Central memory CD4-positive, alpha-beta T cell (primary cell): ENCODE measurements at places on chromosomes 7 and 10.

GRCh38 chr10:14873090-14873760 lies 5.4 kb upstream of the SUV39H2 start:
- no peak for DNase-seq

- no peak for DNase-seq
These were observed 148.6 kb upstream of the LAMB4 start for GRCh38 chr7:108278776-108279175.

DNA sequence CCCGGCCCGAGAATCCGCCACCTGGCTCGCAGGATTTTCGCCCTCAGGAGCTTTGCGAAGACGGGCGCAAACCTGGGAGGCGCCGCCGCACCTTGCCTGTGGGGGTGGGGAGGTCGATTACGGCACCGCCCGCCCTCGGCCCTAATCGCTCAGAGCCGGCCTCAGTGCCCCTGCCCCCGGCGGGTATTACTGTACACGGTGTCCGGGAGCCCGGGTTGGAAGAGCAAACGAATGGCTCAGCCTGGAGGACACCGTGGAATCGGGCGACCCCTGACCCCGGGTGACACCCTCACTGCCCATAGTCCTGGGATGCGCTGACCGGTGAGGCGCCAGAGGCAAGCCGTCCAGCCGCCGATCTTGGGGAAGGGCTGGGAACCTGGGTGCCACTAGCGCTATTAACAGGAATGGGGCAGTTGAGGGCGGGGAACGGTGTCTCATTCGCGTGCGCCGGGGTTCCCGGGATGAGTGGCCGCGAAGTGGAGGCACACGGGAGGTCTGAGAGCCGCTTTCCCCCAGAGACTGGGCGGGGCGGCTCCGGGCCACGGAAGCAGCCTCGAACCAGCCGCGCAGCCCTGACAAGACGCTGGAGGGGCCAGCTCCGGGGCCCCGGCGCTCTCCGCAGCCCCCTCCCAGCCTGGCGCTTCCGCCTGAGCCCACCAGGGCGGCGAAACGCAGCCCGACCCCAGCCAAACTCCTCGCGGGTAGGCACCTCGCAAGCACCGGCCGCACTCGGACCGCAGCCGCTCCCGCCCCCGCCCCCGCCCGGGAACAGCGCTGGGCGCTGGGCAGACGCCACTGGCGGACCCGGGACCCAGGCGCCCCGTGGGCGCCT lies 167.5 kb downstream of the NRF1 start:
- no peak for DNase-seq

- no peak for DNase-seq
These were observed 13.0 kb downstream of the DOCK1 start for GRCh38 chr10:126917975-126918908.

GRCh38 chr10:8049045-8049864 lies 5.2 kb upstream of the GATA3 start:
- DNase-seq: no peak

DNA sequence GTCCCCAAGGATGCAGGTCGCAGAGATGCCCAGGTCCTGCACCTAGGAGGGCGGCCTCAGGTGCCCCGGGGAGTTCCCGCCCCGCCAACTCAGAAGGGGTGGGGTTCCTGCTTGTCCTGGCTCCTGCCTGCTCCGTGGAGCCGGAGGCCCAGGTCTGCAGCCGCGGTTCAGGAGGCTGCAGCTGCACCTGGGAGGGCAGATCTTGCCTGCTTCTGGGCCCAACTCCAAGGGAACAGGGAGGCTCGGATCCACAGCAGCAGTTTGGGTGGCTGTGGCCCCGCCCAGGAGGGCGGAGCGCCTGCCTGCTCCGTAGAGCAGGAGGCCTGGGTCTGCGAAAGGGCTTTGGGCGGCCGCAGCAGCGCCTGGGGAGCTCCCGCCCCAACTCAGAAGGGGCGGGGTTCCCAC lies 108.2 kb upstream of the EGR2 start:
- DNase-seq: no peak

- DNase-seq: no peak
These were observed 84.7 kb downstream of the SEM1 start for GRCh38 chr7:96624954-96625353.

DNA sequence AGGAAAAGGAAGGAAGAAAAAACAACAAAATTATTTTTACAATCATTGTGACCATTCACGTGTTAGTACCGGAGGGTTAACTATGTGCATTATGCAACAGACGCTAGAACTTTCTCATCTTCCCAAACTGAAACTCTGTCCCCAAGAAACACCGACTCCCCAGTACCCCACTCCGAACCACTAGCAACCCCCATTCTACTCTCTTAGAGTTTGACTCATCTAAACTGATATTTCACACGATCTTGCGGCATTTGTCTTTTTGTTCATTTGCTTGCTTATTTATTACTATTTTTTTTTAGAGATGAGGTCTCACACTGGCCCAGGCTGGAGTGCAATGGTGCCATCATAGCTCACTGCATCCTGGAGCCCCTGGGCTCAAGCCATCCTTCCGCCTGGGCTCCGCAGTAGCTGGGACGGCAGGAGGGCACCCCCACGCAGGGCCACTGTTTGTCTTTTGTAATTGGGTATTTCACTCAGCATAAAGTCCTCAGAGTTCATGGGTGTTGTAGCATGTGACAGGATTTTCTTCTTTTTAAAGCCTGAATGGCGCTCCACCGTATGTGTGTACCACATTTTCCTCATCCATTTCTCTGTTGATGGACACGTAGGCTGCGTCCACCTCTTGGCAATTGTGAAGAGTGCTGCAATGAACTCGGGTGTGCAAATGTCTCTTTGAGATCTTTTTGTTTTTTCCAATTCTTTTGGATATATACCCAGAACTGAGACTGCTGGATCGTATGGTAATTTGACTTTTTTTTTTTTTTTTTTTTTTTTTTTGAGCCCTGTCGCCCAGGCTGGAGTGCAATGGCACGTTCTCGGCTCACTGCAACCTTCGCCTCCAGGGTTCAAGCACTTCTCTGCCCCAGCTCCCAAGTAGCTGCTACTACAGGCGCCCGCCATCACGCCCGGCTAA lies 9.5 kb downstream of the MNX1 start:
- no peak for DNase-seq

DNA sequence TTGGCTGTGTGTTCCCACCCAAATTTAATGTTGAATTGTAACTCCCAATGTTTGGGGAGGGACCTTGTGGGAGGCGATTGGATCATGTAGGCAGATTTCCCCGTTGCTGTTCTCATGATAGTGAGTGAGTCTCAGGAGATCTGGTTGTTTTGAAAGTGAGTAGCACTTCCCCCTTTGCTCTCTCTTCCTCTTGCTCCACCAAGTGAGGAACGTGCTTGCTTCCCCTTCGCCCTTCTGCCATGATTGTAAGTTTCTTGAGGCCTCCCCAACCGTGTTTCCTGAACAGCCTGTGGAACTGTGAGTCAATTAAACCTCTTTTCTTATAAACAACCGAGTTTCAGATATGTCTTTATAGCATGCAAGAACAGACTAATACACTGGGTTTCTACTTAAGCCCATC lies 176.3 kb downstream of the CDK14 start:
- no peak for DNase-seq

- DNase-seq: no peak
These were observed 22.9 kb upstream of the IFIT2 start for GRCh38 chr10:89278900-89279392.

GRCh38 chr10:132953428-132953827 lies 11.1 kb upstream of the CFAP46 start:
- no peak for DNase-seq

DNA sequence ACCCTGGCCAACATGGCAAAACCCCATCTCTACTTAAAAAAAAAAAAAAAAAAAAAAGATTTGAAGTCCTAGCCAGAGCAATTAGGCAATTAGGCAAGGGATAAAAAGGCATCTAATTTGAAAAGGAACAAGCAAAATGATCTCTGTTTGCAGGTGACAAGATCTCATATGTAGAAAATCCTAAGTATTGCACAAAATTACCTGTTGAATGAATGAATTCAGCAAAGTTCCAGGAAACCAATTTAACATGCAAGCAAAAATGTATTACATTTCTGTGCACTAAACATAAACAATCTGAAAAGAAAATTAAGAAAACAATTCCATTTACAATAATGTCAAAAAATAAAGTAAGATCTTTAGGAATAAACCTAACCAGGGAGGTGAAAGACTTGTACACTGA lies 5.2 kb downstream of the PILRB start:
- DNase-seq: no peak

GRCh38 chr7:50213622-50214017 lies 90.9 kb upstream of the IKZF1 start:
- DNase-seq: no peak

GRCh38 chr10:48554656-48555055 lies 50.2 kb downstream of the ARHGAP22 start:
- DNase-seq: no peak

- no peak for DNase-seq
These were observed 36.5 kb downstream of the SKIDA1 start for GRCh38 chr10:21488957-21489446.

DNA sequence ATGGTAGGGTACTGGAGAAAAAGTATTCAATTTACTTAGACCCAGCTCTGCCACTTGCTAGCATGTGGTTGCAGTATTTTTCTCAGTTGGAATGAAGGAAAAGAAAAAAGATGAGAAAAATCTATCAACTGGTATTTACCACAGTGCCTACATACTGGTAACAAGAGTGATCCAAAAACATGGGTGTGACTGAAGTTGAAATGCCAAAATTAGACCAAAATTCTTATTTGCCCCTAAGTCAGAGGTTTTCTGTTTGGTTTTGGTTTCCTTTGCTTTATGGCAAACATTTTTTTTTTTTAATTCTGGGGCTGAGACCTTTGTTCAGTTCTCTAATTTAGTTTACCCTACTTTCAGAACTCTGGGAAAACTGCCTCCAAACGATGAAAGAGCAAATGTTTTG lies 12.3 kb downstream of the HYCC1 start:
- DNase-seq: no peak

DNA sequence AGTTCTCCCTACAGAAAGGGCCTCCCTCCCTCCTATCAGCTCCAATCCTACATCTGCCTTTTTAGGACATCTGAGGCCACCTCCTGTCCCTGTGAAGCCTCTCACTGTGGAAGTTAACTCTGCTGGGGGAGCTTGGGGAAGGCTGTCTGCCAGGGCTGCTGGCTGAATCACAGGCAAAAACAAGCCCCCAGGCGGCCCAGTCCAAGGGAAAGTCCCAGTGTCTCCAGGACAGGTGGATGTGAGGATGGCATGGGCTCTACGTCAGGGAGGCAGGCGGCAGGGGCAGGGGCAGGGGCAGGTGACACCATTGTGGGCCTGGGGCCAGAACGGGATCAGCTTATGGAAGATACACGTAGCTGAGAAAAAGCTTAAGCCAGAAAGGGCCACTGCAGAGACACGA lies 240.2 kb downstream of the MAD1L1 start:
- no peak for DNase-seq

- DNase-seq: no peak
These were observed 166.0 kb downstream of the FANK1 start for GRCh38 chr10:126062131-126063032.

DNA sequence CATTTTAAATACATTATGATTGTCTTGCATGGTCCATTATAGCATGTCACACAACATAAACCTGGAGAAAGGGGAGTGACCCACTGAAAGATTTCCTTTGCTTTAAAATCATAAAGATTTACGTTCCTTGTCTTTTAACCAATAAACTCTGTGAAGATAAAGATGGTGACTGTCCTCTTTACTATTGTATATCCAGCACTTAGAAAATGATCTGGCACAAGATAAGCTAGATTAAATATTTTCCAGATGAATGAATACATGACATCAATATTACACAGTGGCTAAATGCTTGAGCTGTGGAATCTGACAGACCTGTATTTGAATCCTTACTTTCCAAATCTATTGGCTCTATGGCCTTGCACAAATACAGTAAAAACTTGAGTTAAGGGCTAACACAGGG lies 938.4 kb downstream of the SORCS1 start:
- DNase-seq: no peak

GRCh38 chr7:152949253-152949652 lies 189.7 kb downstream of the ACTR3B start:
- DNase-seq: no peak

DNA sequence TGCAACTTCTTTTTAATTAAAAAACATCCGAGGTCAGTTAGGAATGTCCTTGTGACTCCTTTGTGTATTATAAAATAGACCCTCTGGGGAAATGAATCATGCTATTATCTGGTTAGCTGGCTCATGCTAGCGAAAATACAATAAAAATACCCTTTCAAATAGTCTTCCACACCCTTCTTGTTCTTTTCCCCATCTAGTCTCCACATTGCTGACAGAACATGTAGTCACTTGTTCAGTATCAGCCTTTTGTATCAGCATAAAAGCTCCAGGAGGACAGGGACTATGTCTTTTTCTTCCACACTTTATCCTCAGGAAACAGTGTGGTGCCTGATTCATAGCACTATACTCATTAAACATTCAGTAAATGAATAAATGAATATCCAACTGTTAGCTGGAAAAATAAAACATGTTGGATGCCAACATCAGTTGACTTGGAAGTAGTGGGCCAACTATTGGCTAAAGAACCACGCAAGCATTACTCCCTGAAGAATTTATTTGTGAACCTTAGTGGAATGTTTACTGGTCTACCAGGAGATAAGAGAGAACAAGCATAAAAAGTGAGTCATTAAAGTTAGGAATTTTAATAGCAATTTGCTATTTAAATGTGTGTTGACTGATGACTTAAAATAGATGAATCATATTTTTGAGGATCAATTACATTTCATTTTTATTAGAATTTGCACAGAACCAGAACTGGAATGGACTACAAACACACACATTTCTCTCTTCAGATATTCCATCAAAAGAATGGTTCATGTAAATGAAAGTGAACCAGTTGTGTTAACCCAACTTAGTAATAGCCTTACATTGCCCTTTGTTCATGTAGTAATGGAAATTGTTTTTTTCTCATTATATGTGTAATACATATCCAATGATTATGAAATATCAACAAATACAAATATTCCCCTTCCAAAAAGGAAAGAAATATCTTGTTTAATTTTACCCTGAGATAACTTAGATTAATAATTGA lies 129.6 kb downstream of the DKK1 start:
- DNase-seq: no peak

DNA sequence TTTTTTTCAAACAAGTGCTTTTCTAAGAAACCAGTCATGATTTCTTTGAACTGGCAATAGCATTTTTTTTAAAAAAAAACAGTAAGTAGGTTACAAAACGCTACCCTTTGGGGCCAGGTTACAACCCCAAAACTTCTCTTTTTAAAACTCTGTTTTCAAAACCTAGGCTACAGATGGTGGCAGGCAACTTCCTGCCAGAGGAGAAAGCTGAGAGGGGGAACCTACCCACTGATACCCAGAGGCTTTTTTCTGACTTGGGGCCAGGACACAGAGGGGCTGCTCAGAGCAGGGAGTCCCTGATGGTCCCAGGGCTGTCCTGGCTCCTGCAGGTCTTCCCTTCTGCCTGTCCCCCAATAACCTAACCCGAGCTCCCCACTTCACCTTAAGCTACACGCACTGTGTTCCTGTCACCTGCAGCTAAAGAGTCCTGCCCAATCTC lies 6.9 kb downstream of the STN1 start:
- DNase-seq: peak; percentile 83

GRCh38 chr10:95324436-95325268 lies 33.8 kb upstream of the PDLIM1 start:
- no peak for DNase-seq

DNA sequence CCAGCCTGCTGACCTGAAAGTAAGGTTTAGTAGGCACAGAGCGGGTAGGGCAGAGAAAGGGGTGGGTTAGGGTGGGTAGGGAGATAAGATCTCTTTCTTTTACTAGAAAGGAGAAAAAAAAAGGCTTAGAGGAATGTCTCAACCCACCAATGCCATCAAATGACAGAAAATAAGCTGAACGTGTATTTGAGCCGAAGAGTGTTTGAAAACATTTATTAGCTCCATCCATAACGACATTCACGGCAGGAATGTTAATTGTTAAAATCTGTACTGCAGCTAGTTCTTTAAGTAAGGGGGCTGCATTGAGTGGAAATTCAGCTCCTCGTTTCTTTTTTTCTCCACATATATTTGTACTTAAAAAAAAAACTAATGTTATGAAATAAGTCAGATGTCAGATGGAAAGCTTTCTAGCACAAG lies 63.7 kb upstream of the ARID5B start:
- DNase-seq: no peak
